HT1080 (cell line): ENCODE measurements at places on chromosomes 16 and 17. TPM values are rescaled to one million over a fixed set of nuclear protein-coding genes. Genes with fewer than 3 reads are reported as not detected.

Gene CD300E
- not detected in 2 replicates for total RNA-seq

Gene RCVRN
- not detected in 2 replicates for total RNA-seq

Gene WNK4
- 5.7 and 8.9 TPM in 2 replicates for total RNA-seq

Gene LRRC46
- total RNA-seq, result 0.37 and 0.51 TPM in 2 replicates

Gene PRR15L
- not detected in 2 replicates for total RNA-seq

Gene TMIGD1
- not detected in 2 replicates for total RNA-seq

Gene RBFOX1
- total RNA-seq, result not detected in 2 replicates

Gene KRT12
- total RNA-seq, result not detected in 2 replicates

Gene SLFN11
- total RNA-seq, result 16.0 and 18.5 TPM in 2 replicates

Gene STUB1
- total RNA-seq, result 208 and 257 TPM in 2 replicates

Gene TOB1
- total RNA-seq, result 2.8 and 15.0 TPM in 2 replicates

Gene MYO1D
- 2.6 and 4.5 TPM in 2 replicates for total RNA-seq

Gene CD79B
- total RNA-seq, result 0.10 and 0.33 TPM in 2 replicates

Gene RABEP2
- total RNA-seq, result 24.7 and 28.0 TPM in 2 replicates
